Stimulated activated CD4-positive, alpha-beta T cell treated with anti-CD3 and anti-CD28 coated beads, Interleukin-15, amount 100 ng/mL, for 1 hour (primary cell): ENCODE measurements at places on chromosomes 6 and 20.

- DNase-seq = no peak
Measured at GRCh38 chr20:61135968-61136367, 116.1 kb upstream of the CDH4 start.

- no peak for DNase-seq
Measured at GRCh38 chr6:7881765-7882500, 28.7 kb downstream of the TXNDC5 start.

- no peak for DNase-seq
Measured at GRCh38 chr6:55979526-55979925, 104.1 kb upstream of the BMP5 start.

DNA sequence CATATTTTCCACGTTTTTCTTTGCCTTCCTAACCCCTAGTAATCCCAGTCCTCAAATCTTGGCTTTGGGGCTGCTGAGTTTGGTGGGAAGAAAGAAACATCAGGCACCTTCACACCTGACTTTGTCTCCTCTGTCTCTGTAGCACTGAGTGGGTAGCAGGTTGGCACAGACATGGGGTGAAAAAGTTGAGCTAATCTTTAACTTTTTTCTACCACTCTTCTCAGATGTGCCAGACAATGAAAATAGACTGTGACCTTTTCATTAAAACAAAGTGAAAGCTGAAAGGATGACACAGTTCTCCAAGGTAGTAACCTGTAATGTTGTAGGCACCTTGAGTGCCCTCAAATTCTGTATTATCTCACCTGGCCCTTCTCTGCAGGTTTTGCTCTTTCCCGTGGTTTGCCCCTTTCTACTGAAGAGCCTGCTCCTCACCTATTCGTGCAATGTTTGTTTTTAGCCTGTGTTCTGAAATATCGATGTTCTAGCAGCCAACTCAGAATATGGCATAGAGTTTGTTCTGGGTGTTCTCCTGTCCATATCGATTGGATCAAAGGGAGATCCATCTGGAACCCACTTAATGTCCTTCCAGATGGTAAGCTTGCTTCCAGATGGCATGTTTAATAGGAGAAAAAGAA, 57.8 kb upstream of the ATXN1 start:
- no peak for DNase-seq

DNA sequence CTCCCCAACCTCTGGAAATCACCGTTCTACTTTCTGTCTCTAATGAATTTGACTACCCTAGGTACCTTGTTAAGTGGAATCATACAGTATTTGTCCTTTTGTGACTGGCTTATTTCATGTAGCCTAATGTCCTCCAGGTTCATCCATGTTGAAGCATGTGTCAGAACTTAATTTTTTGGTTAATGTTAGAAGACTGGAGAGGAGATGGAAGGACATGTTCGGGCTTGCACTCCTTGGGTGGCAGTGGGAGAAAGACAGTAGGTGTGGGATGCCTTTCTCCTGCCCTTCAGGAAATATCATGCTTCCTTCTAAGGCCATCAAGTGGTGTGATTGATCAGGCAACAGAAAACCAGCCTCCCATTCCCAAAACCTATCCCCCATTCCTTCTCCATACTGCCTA, 61.1 kb upstream of the RNF144B start:
- no peak for DNase-seq

DNA sequence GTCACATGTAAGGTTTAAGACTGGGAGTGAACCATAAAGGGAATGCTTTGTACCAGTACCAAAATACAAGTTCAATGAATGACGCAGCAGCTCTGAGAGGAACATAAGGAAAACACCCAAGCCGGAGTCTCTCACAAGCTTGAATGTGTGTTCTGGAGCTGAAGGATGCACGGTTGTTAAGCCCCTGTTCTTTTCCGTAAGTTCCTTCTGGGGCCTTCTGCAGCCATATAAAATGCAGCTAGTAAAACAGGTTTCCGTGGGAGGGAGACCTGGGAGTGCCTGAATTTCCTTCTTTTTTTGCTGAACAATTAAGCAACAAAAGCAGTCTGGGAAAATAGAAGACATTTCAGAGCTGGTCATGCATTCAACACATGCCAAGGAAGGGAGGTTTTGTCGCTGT, 73.2 kb upstream of the JAG1 start:
- DNase-seq = no peak

GRCh38 chr6:144263786-144264185, 21.3 kb upstream of the UTRN start:
- DNase-seq = no peak

GRCh38 chr6:89145091-89145955, 532 bp upstream of the PM20D2 start:
- DNase-seq = no peak

GRCh38 chr6:154039231-154039842, at the start of gene OPRM1:
Gene OPRM1 (plus strand): TSS chr6:154039240. CDS start chr6:154039545, 305 bp downstream.
- no peak for DNase-seq

GRCh38 chr6:158303210-158303731, 9.0 kb upstream of the TULP4 start:
- DNase-seq = no peak
